ENCODE measurements at places on chromosomes 16 and 17.

DNA sequence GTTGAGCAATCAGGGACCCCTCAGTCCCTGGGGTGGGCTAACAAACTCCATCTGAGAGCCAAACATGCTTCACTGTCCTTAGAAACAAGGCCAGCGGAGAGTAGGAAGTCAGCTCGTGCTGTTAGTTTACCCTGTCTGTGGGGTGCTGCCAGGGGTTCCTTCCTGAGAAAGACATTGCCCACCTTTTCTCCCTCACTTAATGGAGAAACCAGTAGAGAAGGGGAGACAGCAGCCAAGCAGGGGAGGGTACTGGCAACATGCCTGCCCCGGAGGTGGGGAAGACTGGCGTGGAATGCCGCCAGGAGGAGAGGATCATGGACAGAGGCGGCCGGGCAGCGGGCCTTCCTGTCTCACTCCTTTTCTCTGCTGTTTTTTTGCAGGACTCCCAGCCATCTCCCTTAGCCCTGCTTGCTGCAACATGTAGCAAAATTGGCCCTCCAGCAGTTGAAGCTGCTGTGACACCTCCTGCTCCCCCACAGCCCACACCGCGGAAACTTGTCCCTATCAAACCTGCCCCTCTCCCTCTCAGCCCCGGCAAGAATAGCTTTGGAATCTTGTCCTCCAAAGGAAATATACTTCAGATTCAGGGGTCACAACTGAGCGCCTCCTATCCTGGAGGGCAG, 19.9 kb downstream of the SP2 start:
- no peak for DNase-seq

DNA sequence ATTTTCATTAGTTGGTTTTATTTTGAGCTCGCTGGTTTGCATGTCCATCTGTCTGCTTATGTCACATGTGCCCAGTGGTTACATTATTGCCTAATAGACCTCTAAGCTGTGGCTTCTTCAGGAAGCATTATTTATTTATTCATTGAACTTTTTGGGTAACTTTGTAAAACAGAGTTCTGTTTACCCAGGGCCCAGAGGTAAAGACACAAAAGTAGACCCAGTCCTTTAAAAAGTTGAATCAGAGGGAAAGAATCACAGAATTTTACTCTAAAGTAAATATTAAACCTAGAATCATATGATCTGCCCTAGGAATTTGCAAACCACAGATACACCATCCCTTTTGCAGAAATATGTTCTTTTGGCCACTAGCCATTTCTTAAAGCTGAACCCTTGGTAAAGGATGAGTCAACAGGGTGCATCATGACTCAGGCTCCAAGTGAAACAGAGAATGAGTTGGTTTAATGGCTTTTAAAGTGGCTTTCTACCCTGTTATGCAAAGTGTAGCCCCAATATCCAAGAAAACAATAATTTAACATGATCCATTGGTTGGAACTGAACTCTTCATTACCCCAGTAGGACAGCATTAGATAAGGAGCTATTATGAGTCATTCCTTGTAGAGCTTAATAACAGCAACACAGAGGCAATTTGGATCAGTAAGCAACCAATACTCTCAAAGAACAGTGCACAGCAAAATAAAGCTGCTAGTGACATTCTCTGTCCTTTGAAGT, 236.3 kb downstream of the KCNJ2 start:
- DNase-seq: no peak

DNA sequence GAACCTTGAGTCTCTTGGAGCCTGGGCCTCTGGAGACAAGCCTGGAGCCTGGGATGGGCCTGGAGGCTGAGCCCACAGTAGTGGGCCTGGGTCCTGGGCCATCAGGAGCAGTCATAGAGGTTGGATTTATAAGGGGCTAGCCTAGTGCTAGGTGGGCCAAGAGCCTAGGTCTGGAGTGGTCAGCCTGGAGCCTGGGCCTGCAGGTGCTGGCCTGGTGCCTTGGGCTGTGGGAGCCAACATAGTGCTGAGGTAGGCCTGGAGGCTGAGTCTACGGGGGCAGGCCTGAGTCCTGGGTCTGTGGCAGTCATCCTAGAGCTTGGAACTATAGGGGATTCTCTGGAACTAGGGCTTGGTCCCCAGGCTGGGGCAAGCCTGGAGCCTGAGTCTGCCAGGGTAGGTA, 414.1 kb downstream of the XYLT1 start:
- no peak for DNase-seq

DNA sequence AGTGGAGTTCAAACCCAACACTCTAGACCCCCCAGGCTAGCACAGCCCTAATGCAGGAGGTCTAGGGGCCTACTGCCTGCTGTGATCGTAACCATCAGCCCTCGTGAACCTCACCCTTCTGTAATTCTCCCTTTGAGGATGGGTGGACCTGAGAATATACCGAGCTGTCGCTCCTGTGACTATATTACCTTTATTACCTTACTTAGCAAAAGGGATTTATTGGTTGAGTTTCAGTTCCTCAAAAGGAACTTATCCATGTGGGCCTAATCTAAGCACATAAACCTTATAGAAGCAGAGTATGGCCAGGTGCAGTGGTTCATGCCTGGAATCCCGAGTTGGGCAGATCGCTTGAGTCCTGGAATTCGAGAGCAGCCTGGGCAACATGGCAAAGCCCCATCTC, 19.2 kb upstream of the EMP2 start:
- no peak for DNase-seq

DNA sequence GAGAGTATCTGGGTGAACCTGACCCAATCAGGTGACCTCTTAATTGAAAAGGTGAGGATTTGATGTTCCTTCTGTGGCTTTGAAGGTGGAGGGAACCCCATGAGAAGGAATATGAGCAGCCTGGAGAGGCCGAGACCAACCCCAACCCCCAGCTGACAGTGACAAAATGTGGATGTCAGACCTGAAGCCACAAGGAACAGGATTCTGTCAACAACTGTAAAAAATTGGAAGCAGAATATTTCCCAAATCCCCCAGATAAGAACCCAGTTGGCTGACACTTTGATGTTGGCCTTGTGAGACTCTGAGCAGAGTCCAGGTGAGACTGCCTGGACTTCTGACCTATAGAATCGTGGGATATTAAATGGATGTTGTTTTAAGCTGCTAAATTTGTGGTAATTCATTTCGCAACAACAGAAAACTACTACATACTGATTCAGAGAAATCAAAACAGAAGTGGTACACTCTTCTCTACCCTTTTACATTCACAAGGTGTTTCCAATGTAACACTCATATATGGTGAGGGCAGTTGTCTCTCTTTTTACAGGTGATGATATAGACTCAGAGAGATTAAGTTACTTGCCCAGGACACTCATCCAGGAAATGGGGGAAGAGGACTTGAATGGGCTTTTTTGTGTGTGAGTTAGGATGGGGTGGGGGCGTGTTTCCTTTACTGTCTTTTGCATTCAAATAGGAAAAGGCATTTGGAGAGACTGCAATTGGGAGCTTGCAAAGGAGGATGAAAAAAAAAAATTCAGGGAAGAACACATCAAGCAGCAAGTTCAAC, 29.8 kb upstream of the SALL1 start:
- no peak for DNase-seq

DNA sequence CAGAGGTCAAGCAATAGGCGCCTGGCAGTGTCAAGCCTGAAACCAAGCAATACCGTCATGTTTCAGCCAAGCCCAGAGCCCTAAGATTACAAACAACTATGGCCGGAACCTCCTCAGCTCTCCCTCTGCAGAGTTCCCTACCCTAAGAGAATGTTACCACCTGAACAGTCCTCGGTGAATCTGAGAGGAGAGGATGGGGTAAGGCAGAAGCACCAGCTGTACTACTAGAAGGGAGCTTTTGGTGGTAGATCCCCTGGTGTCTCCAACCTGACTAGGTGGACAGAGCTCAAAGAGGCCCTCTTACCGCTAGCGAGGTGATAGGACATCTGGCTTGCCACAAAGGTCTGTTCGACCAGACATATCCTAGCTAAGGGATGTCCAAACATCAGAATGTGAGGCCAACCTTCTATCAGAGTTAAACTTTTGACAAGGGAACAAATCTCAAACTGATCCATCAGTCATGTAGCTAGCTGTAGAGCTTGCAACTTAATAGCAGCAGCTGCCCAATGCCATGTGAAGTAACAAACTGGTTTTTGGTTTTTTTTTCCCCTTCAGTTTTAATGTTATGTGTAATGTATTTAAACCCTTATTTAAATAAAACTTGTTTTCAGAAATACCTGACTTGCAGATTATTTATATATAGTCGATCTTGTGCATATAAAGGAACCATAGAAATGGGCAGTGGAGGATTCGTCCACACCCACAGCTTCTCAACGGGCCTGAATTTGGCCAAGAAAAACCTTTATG, 2.5 kb downstream of the EIF1 start:
- no peak for DNase-seq

GRCh38 chr17:31321481-31321880, at the start of gene EVI2A:
TSS of gene EVI2A (minus strand) at chr17:31321622. CDS start at chr17:31319013, 2,609 bp downstream.
- peak; percentile 10 for DNase-seq

DNA sequence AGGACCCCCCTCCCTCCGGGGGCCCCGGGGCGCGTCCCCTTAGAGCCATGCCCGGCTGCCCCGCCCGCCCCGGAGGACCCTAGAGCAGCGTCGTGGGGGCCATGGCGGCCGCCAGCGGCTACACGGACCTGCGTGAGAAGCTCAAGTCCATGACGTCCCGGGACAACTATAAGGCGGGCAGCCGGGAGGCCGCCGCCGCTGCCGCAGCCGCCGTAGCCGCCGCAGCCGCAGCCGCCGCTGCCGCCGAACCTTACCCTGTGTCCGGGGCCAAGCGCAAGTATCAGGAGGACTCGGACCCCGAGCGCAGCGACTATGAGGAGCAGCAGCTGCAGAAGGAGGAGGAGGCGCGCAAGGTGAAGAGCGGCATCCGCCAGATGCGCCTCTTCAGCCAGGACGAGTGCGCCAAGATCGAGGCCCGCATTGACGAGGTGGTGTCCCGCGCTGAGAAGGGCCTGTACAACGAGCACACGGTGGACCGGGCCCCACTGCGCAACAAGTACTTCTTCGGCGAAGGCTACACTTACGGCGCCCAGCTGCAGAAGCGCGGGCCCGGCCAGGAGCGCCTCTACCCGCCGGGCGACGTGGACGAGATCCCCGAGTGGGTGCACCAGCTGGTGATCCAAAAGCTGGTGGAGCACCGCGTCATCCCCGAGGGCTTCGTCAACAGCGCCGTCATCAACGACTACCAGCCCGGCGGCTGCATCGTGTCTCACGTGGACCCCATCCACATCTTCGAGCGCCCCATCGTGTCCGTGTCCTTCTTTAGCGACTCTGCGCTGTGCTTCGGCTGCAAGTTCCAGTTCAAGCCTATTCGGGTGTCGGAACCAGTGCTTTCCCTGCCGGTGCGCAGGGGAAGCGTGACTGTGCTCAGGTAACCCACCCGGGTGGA, 759 bp downstream of the ALKBH5 start:
- DNase-seq: peak; percentile 69

GRCh38 chr17:2237950-2238349, 65.6 kb downstream of the SMG6 start:
- DNase-seq: no peak

DNA sequence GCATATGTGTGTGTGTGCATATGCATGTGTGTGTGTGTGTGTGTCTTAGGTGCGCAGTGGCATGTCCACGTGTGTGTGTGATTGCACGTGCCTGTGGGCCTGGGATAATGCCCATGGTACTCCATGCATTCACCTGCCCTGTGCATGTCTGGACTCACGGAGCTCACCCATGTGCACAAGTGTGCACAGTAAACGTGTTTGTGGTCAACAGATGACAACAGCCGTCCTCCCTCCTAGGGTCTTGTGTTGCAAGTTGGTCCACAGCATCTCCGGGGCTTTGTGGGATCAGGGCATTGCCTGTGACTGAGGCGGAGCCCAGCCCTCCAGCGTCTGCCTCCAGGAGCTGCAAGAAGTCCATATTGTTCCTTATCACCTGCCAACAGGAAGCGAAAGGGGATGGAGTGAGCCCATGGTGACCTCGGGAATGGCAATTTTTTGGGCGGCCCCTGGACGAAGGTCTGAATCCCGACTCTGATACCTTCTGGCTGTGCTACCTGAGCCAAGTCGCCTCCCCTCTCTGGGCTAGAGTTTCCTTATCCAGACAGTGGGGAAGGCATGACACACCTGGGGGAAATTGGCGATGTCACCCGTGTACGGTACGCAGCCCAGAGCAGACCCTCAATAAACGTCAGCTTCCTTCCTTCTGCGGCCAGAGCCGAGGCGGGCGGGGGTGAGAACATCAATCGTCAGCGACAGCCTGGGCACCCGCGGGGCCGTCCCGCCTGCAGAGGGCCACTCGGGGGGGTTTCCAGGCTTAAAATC, 47.6 kb downstream of the IL21R start:
- no peak for DNase-seq

- DNase-seq: no peak
These were observed 482.6 kb upstream of the ERCC4 start for GRCh38 chr16:13437413-13437795.
